RWPE2 (cell line): ENCODE measurements at places on chromosomes 13 and 19.

GRCh38 chr19:55930996-55931515 lies 1.1 kb downstream of the NLRP13 start:
- no peaks in the 10 kb centered on the region for H3K36me3 ChIP-seq
- H3K4me3 ChIP-seq = no peak overlapping the region
- H3K27me3 ChIP-seq = no peaks in the 10 kb centered on the region
- DNase-seq = no peak

DNA sequence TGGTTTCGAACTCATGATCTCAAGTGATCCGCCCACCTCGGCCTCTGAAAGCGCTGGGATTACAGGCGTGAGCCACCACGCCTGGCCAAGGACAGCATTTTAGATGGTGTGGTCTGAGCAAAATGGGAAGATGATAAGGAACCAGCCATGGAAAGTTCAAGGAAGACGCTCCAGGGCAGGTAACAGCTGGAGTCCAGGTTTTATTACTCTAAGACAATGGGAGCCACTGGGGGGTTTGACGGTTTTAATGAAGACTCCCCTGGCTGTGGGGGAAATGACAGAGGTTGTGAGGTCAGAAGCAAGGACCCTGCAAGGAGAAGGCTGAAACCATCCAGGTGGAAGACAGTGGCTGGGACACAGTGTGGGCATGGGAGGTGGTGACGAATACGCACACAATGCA lies 20.9 kb downstream of the PRKD2 start:
- H3K27ac ChIP-seq = no peak overlapping the region
- H3K27me3 ChIP-seq = no peaks in the 10 kb centered on the region
- no peak for DNase-seq
- H3K4me3 ChIP-seq = no peak overlapping the region

- peaks cover 2% of the 10 kb centered on the region for H3K27me3 ChIP-seq
- DNase-seq = peak; percentile 35
- no peaks in the 10 kb centered on the region for H3K4me1 ChIP-seq
- no peak overlapping the region for H3K4me3 ChIP-seq
- no peaks in the 10 kb centered on the region for H3K36me3 ChIP-seq
Measured at GRCh38 chr19:31499281-31500196, 150.3 kb upstream of the TSHZ3 start.

DNA sequence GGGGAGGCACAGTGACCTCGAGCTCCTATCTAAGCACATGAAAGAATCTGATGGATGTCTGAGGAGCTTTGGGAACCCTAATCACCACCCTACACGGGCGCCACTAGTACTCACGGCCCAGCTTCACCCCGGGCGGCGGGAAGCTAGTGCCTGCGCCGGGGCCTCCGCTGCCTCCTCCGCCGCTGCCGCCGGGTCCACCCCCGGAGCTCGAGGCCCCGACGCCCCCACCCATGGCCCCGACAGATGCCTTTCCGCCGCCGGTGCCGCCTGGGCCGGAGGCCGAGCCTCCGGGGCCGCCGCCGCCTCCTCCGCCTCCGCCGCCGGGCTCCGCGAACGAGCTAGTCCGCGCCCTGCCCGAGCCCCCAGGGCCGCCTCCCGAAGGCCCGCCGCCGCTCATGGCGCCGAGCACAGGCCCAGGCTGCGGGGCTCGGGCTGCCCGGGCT lies 312 bp downstream of the GSK3A start:
- H3K27ac ChIP-seq = peak overlapping the region; percentile 96
- peaks cover 35% of the 10 kb centered on the region for H3K36me3 ChIP-seq
- peak overlapping the region; percentile 96 for H3K4me3 ChIP-seq
- H3K27me3 ChIP-seq = no peaks in the 10 kb centered on the region
- no peak for DNase-seq

DNA sequence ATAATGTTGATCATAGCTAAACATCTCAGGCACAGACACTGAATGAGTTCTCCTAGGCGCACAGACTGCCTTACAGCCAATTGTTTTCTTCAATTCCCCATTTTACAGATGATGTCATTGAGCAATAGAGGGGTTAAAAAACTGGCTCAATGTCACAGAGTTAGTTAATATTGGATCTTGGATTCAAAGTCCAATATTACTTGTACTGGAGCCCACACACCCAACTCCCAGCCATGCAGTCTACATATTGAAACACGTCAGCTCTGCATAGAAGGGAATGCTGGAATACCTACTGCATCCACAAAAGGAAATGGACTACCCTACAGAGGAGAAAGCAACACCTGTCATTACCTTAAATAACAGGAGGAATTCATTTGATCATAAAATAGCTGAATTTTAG lies 76.1 kb upstream of the SLC15A1 start:
- H3K27me3 ChIP-seq = no peaks in the 10 kb centered on the region
- H3K36me3 ChIP-seq = peaks cover 31% of the 10 kb centered on the region
- no peak overlapping the region for H3K4me3 ChIP-seq
- no peaks in the 10 kb centered on the region for H3K4me1 ChIP-seq

DNA sequence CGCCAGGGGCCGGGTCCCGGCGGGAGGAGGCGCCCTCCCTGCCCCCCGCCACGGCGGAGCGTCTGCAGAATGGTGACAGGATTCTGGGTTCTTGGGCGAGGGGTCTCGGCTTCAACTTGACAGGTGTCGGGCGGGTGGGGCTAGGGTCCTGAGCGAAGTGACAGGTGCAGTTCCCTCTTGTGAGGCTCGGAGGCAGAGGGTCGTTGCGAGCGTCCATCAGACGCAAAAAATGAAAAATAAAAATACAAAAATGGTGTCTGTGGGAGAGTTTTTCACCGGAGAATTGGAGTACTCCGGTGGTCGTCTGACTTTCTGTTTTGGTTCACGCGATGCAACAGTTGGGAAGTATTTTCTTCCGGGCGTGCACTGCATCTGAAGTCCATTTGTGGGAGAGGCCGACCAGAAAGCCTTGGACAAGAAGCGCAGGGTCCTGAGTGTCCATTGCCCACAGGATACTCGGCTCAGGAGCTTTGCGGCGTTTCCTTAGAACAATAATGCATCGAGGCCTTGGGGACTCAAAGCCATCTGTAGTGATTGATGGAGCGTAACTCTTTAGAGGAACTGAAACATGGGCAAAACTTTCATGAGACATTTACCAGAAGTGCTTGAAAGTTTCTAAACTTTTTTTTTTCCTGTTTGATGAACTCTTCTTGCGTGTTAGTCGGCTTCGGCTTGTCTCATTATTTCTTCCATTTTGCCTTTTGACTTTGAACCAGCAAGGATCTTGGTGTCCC lies 759 bp downstream of the RB1 start:
- peaks cover 26% of the 10 kb centered on the region for H3K36me3 ChIP-seq
- DNase-seq = no peak
- H3K4me1 ChIP-seq = no peaks in the 10 kb centered on the region
- H3K4me3 ChIP-seq = peak overlapping the region; percentile 74
- H3K27me3 ChIP-seq = no peaks in the 10 kb centered on the region

- DNase-seq = no peak
- H3K36me3 ChIP-seq = peaks cover 12% of the 10 kb centered on the region
- H3K4me1 ChIP-seq = peaks cover 11% of the 10 kb centered on the region
Measured at GRCh38 chr13:99203601-99204579, 3.2 kb downstream of the UBAC2 start.

DNA sequence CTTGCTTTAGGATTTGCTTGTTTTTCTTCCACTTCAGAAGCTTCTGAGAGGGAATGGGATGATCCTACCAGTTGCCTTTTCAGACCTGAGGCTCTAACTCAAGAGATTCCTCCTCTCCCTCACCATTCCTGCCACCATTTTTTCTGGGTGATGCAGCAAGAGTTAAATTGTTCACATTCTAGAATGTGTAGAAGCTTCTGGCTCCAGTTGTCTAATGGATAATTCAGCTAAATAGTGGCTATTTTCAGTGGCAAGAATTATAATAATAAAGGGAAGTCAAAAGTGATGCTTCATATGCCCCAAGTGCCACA lies 20.9 kb downstream of the BBC3 start:
- no peaks in the 10 kb centered on the region for H3K27me3 ChIP-seq
- no peak overlapping the region for H3K4me3 ChIP-seq
- peak overlapping the region; percentile 36 for H3K27ac ChIP-seq
- no peaks in the 10 kb centered on the region for H3K4me1 ChIP-seq
- H3K36me3 ChIP-seq = peaks cover 50% of the 10 kb centered on the region
